ENCODE measurements at places on chromosomes 5 and 9.

- DNase-seq = no peak
Measured at GRCh38 chr9:115141612-115142011, 23.7 kb upstream of the TNC start.

- no peak for DNase-seq
Measured at GRCh38 chr5:95053253-95053652, 231.6 kb downstream of the MCTP1 start.

- DNase-seq = no peak
Measured at GRCh38 chr5:146687630-146688029, 171.6 kb upstream of the GPR151 start.

GRCh38 chr9:134571946-134572917, 69.4 kb upstream of the COL5A1 start:
- DNase-seq = no peak

- DNase-seq = no peak
Measured at GRCh38 chr9:36207016-36207415, 16.3 kb downstream of the CLTA start.

DNA sequence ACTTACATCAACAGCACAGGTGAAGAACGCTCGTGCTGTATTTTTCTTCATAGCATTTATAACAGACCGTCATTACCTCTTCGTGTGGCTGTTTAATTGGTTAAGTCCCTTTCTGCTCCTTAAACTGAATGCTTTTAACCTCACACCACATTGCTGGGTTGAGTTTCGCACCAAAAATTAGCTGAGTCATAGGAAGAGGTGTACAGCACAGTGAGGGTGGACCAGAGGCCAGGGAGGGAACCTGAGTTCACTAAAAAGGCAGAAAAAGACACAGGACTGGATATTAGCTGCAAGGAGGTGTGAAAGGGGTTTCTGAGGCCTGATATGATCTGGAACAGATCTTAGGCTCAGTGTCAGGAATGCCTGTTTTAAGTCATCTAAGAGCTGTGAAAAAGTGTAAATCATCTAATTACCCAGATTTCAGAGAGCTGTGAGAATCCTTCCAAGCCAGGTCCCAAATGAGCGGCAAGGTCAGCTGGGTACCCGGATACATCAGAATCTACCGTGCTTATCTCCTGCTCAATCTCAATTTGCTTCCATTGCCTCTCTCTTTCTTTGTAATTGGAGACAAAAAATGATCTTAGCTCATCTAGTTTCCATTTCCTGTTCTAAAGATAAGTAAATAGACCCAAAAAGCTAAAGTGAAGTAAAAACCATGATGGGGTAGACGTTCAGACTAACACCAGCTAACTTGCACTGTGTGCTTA, 7.1 kb upstream of the CFAP90 start:
- DNase-seq = no peak

- no peak for DNase-seq
Measured at GRCh38 chr5:142661957-142662356, 23.9 kb downstream of the FGF1 start.

DNA sequence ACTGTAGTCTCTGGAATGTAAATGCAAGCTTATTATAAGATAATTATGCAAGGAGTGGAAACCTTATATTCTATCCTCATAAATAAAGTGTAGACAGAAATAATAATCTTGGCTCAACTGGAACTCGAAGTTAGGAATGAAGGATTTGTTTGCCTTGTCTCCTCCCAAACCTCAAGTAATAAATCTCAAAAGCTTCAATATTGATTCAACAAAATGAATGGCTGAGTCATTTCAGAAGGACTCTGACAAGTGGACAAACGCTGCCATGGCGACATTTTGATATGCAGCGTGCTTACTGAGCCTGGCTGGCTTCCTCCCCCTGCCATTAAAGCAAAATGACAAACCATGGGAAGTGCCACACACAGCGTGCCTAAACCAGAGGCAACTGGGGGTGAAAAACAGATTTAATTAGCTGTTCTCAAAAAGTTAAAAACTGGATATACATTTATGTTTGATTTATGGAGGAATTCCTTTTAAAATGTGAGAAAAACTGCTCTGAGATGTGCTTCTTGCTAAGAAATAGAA, 10.5 kb upstream of the ADGRV1 start:
- no peak for DNase-seq

GRCh38 chr5:38483805-38484398, 72.5 kb downstream of the LIFR start:
- DNase-seq = no peak

GRCh38 chr5:147310059-147310704, 75.4 kb downstream of the STK32A start:
- DNase-seq = no peak

DNA sequence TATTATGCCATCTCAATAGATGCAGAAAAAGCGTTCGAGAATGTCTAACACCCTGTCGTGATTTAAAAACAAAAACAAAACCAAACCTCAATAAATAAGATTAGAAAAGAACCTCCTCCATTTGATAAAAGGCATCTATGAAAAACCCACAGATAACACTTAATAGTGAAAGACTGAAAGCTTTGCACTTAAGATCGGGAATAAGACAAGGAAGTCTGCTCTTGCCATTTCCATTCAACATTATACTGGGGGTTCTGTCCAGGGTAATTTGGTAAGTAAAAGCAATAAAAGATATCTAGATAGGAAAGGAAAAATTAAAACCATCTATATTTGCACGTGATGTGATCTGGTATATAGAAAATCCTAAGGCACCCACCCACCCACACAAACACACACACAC, 7.3 kb upstream of the EXOSC3 start:
- no peak for DNase-seq

DNA sequence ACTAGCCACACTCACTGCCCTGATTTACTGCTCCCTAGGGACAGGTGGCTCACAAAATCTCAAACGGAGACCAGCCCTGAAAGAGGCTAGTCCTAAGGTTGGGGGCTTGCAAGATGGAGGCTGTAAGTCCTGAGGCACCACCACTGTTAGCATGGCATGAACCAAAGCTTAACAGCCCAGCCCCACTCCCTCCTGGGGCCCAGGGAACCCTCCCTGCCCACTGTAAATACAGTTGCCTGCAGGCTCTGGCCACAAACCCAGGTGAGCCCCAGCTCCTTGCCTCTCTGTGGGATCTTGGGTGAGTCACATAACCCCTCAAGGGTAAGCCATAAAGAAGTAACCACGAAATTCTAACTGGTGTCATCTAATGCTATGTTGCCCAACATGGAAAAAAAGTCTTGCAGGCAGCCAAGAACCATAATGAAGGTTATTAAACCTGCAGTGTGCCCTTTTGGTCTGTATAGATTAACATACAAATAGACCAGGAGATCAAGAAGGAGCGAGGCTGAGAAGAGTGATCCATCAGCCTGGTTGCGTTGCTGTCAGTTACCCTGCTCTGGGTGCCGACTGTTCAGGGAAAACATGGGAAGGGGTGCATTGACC, 1.7 kb upstream of the POMT1 start:
- DNase-seq = no peak

DNA sequence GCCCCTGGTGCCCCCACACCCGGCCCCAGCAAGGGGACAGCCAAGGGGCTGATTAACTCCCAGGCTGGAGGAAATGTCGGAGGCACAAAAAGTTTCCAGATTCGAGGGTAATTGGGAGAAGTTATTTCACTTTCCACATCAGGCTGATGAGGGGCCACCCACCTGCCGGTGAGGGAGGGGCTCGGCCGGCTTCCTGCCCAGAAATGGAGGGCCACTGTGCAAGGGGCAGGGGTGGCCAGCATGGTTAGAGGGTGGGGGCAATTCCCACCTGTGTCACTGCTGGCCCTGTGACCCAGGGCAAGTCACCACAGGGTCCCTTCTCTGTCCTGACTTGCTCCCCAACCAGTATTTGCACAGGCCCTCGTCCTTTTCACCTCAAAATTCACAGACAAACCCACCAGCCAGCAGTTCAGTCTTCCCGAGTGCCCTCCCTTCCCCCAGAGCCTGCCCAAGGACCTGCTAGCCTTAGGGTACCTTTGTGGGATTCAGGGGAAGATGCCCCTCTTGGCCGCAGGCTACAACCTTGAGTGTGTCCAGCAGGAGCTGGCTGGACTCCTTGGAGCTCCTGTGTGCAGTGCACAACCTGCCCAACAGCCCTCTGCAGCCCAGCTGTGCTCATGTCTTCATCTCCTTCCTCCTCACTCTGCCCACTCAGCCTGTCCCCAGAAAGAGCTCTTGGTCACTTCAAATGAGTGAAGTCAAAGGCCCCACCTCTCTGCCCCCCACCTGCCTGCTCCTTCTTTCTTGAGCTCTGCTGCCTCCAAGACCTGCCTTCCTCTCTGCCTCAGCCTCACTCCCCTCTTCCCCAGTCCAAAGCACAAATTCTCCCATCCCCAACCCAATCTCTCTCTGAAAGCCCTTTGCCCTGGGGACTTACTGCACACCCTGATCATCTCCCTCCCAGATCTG, 130.5 kb downstream of the BARX1 start:
- no peak for DNase-seq

- DNase-seq = no peak
Measured at GRCh38 chr5:31193116-31193515, 370 bp upstream of the CDH6 start.

GRCh38 chr9:135300346-135301141, 179.0 kb upstream of the PPP1R26 start:
- no peak for DNase-seq

DNA sequence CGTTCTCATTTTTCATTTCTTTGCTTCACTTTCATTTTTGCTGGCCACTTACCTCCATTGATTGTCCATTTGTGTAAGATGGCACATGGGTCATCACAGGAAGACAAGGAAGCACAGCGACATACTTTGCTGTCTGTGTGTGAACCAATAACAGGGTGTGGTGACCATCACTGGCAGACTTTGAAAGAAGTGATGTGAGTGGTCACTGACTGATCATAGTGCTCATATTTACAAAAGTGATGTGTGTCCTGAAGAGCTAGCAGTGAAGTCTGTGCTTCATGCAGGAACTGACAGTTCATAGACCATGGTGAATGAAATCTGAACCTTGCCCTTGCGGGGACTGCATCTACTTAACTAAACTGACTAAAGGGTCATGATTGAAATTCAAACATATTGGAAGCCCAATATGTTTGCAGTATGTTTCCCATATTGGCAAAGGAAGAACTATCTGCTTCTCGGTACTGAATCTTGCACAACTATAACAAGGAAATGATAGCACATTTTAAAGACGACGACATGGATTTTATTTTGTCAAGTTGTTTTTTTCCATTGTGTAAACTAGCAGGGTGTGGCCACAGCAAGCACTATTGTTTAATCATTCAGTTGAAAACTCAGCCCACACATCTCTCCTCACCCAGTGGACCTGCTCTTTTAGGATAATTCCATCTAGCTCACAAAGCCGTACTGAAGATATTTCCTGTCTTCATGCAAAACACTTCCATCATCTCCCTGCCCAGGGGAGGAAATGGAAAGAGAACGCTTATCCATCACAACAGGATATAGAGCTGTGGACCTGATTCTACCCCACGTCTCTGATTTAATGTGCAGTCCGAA, 232.0 kb upstream of the ANKRD55 start:
- DNase-seq = no peak

DNA sequence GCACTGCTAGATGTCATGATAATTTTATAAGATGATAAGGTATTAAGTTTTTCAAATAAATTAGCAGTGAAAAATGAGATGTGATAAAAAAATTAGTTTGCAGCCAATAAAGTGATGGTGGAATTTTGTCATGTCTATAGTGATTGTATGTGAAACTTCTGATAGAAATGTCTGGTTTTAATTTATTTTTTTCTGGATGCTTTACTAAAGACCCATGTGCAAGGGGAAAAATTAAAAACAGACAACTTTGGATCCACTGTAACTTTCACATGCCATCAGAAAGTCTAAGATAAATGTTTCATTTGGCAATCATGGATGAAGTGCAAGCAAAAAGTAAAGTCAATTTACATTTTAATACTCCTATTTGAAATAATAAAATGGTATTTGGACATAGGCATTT, 4.4 kb upstream of the NDUFS4 start:
- DNase-seq = no peak

GRCh38 chr5:121974261-121974660, 12.5 kb downstream of the SRFBP1 start:
- DNase-seq = no peak

GRCh38 chr5:117633093-117633492, 1058.5 kb upstream of the SEMA6A start:
- DNase-seq = no peak

DNA sequence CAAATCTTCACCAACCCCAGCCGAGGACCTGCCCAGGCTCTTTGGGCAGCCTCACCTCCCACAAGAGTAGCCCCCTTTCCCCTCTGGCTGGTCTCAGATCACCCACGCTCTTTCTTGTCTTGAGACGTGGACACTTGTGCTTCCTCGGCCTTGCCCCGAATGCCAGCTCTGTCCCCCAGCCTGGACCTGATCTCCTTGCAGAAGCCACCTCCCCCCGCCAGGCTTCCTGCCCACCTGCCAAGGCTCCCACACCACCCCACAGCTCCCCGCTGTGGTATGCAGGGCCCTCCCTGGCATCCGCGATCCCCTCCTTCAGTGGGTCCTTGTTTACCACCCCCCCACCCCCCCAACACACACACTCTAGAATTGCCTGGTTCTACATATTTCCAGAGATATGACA, 133.7 kb downstream of the ROR2 start:
- no peak for DNase-seq

DNA sequence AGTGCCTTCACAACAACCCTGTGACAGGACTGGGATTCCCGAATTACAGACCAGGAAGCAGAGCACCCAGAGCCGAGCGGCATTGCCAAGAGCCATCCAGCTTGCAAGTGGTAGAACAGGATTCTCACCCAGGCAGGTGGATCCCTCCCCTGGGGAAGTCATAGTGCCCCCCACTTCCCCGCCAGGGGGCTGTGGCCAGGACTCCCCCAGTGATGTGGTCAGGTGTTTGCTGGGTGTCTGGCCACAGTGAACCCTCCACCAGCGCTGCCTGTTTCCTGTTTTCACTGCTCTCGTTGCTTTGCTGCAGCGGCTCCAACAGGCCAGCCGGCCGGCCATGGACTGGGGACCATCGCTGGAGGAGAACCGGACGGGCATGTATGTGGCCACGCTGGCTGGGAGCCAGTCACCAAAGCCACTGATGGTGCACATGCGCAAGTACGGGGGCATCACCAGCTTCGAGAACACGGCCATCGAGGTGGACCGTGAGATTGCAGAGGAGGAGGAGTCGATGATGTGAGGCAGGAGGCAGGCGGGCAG, 19.3 kb downstream of the SLC6A7 start:
- no peak for DNase-seq

- no peak for DNase-seq
Measured at GRCh38 chr9:1869843-1870242, 145.3 kb upstream of the SMARCA2 start.

- no peak for DNase-seq
Measured at GRCh38 chr9:121085661-121086060, 10.9 kb downstream of the CNTRL start.

DNA sequence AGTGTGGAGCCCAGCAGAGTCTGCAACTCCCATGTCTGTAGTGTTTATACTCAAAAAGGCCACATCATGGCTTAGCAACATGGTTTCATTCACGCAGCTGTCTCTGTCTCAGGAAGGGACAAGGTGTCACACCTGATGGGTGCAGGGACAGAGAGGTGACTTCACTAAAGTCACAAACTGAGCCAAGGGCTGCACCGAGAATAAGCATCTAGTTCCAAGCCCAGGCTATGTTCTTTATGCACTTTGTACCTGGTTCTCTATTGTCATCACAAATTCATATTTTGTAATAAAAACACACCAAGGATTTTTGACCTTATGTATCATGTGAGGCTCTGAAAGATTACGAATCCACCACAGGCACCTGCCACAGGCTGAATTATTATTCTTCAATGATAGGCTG, 64.9 kb upstream of the STK32A start:
- no peak for DNase-seq
